Cardiac septum (tissue), 1 donor: ENCODE measurements at places on chromosomes 5 and 9. TPM values are rescaled to one million over a fixed set of nuclear protein-coding genes. Genes with fewer than 3 reads are reported as not detected.

DNA sequence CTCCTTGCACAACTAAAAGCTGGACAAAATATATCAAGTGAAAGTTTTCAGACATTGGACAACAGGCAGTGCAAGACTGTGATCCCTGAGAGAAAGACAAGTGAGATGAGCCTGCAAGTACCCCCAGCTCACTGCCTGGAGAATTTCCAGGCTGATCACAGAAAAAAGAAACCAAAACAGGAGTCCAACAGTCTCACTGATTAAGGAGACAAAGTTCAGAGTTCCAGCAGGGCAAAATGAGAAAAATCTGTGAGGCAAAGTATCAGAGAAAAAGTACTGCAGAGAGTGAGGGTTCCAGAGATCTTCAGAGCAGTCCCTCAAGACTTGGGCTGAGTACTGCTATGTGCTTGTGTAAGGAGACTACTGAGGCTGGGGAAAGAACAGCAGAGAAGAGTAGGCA is 56.0 kb upstream of the PRSS3 start:
- no peak for DNase-seq

DNA sequence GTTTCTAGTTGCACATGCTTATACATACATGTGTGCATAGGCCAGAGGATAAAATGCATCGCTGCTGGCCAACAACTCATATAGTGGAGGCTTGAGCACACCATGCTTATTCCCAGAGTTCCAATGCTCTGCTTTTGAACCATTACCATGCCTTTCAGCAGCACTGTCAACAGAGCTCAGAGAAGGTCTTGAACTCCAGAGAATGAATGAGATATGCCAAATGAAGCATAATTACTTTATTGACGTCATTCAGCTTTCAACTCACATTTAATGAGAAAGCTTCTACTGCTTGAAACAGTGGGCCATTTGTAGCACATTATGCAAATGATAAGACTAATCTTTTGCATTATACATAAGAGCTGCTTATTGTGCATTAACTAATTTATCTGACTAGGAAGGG is 765.3 kb upstream of the GRAMD2B start:
- DNase-seq: no peak

DNA sequence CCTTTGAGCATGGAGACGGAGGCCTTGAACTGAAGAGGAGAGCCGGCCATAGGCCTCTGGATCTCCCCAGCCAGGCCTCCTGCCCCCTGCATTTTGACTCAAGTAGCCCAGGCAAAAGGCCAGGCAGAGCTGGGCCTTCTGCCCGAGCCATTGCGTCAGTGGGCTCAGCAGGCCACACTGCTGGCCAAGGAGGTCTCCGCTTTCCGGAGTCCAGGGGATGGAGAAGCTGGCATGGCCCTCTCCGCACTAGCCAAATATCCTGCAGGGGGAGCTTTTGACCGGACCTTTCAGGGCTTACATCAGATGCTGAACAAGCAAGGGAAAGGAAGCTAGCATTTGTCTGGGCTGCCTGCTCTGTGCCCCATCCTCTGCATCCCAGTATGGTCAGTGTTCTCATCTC is 386.8 kb downstream of the TRIM36 start:
- no peak for DNase-seq

- no peak for DNase-seq
Observed at GRCh38 chr5:146825033-146825432, 53.5 kb downstream of the PPP2R2B start.

- DNase-seq: peak; percentile 93
Observed at GRCh38 chr5:65035211-65036206, 266.8 kb downstream of the CWC27 start.

GRCh38 chr5:67170767-67171166 is 25.8 kb downstream of the CD180 start:
- DNase-seq: no peak

- DNase-seq: no peak
Observed at GRCh38 chr9:98215821-98216220, 23.4 kb upstream of the CORO2A start.

DNA sequence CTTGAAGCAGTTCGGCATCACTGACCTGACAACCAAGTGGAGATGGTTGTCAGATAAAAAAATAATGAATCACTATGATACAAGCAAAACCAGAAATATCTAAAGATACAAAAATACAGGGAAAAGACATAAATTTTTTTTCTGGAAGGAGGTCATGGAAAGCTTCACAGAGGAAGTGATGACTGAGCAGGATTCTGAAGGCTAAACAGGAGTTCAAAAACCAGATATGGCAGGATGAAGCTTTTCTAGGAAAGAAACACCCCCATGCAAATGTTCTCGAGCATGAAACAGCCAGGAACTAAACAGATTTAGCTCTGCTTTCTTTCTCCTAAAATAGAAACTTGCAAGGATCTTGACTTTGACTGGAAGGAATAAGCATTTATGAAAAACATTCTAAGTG is 60.7 kb upstream of the IFNE start:
- DNase-seq: no peak

- no peak for DNase-seq
Observed at GRCh38 chr9:125153712-125154367, 10.5 kb upstream of the SCAI start.

The FAM114A2 gene
- 37.6 TPM for total RNA-seq

The SLC6A18 gene
- not detected for total RNA-seq

The KLF9 gene
- total RNA-seq: 19.0 TPM

The LCP2 gene
- 6.2 TPM for total RNA-seq
